Activated CD4-positive, alpha-beta T cell treated with anti-CD3 and anti-CD28 coated beads, Interleukin-10, Interleukin-2, amounts not matched to agents 100 ng/mL and 50 ng/mL, durations not matched to agents 16 hours and 8 hours (primary cell): ENCODE measurements at places on chromosomes 4 and X.

- DNase-seq = no peak
Measured at GRCh38 chrX:20529711-20530110, 263.0 kb upstream of the RPS6KA3 start.

- DNase-seq = no peak
Measured at GRCh38 chr4:143183513-143184216, 1.1 kb upstream of the USP38 start.

DNA sequence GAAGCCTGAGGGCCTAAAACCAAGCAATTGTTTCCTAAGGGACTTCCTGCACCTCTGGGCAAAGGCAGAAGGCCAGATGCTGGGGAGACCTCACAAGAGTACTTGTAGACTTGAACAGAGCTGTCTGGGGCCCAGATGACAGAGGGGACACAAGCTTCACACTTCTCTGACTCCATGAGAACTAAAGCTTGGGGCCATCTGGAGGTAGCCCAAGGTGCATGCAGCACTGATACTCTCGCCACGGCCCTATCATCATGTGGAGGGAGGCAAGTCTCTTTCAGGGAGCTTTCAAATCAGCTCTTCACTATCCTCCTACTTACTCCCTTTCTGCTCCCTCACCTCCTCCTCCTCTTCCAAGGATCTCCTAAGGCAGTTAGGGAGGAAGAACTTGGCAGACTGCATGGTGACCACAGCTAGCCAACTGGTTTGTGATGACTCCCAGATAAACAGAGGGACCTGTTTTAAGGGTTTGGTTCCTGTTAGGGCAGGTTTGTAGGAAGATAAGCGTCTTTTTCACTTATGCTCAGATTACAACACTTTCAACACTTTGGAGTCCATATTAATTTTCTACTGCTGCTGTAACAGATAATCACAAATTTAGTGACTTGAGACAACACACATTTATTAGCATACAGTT lies 23.8 kb downstream of the MSL3 start:
- no peak for DNase-seq

- no peak for DNase-seq
Measured at GRCh38 chr4:120773641-120774040, 148.9 kb downstream of the PRDM5 start.

- DNase-seq = no peak
Measured at GRCh38 chr4:152257601-152258066, 278.3 kb downstream of the FBXW7 start.

DNA sequence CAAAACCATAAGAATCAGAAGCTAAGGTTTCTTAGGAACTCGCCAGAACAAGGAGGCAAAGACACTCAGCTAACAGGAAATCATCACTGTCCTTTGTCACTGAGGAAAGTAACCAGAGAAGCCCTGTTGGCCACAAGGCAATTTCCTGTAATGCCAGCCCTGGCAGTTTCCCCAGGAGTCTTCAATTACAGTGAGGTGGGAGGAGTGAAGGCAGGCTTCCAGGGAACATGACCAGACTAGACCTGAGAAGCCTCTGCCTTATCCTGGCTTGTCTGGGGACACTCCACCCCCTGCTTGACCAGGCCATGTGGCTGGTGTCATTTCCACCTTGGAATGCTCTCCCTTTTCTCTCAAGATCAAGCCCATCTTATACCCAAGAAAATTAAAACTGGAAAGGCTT lies 125.3 kb downstream of the COL4A6 start:
- no peak for DNase-seq

GRCh38 chr4:87399148-87399547 lies 8.2 kb upstream of the HSD17B11 start:
- no peak for DNase-seq

- DNase-seq = no peak
Measured at GRCh38 chr4:8292478-8293107, 23.0 kb downstream of the HTRA3 start.

GRCh38 chr4:40536032-40536431 lies 93.6 kb downstream of the RBM47 start:
- no peak for DNase-seq

GRCh38 chr4:109690690-109691410 lies 12.4 kb downstream of the CASP6 start:
- DNase-seq = peak; percentile 21

- DNase-seq = peak; percentile 9
Measured at GRCh38 chrX:140034916-140035315, 69.6 kb upstream of the CXorf66 start.

- DNase-seq = no peak
Measured at GRCh38 chr4:128603081-128603480, 206.4 kb upstream of the JADE1 start.

GRCh38 chrX:7269991-7270390 lies 122.0 kb upstream of the PUDP start:
- no peak for DNase-seq

GRCh38 chrX:105723966-105724735 lies 98.2 kb upstream of the NRK start:
- no peak for DNase-seq

DNA sequence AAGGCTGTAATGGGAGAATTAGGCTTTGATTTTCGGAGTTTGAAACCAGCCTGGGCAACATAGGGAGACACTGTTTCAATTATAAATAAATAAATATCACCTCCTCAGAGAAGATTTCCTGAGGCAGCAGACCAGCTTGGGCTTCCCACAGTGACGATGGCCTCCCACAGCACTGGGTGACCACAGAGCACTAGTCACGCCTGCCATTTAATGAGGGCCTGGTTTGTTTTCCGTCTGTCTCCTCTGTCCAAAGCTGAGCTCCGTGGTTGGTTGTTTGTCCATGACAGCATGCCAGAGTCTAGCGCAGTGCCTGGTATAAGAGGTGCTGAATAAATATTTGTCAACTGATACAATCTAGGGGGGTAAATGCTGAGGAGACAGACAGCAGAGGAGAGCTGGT lies 10.4 kb upstream of the PDGFRA start:
- DNase-seq = no peak

DNA sequence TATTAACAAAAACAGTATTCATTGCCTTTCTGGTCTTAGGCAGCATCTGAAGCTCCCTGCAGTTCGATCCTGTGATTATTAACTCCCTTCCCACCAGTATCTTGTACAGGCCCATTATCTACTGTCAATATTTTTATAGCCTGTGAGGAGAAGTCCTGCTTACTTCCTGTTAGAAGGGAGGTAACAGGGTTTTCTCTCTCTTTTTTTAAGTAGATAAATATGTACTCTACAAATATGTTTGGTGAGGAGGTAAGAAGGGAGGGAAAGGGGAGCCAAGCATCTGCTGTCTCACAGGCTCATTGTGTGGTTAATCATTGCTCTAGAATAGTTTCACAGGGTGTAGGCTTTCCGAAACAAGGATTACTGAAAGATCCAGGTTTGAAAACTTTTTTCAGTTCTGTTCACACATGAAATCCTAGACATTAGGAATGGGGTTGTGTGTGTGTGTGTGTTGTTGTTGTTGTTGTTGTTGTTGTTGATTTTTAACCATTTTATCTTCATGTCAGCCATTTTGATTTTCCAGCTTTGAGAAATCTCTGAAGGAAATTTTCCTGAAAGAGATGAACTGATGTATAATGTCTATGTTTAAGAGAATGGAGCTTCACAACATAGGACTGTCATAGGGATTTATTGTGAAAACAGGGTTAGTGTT lies 14.2 kb downstream of the ATOH1 start:
- DNase-seq = no peak

DNA sequence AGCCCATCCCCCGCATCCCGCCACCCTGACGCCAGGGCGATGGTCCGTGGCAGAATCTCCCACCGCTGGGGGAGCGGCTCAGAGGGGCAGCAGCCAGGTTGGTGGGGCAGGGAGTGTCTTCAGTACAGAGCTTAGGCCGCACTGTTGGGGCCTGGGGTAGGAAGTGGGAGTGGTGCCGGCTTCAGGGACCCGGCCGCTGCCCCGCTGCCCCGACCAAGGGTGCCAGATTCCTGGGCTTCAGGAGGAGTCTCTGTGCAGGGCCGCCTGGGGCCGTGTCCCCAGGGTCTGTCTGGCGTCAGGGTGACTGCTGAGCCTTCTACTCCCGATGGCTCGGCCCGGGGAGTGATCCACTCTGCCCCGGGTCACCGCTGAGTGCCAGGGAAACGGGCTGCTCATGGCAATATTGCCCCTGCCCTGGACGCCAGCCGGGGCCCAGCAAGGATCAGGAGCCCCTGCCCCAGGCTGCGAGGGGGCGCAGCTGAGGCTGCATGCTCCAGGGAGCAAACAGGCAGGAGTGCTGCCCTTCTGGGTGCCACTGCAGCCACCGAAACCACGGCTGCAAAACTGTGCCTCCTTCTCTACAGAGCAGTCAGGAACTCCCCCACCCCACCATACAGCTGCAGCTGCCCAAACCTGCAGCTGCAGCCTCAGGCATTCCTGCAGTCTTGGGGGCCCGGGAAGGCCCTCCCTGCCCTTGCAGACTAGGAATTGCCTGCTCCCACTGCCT lies 1206.1 kb downstream of the ARAP2 start:
- DNase-seq = no peak

DNA sequence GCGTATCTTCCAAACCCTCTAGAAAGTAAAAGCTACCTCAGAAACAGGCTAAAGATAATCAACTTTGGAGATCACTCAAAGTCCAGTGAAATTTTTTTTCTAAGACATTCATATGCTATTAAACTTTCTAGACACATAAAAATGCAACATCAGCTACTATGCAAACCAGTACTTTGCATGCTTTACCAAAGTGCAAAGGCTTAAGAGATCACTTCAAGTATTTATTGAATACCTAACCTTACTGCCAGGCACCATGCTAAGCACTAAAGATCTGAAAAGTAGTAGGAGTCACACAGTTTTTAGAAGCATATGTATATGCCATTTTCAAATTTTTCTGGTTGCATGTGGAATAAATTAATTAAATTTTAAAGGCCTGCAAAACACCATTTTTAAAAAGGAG lies 115.8 kb downstream of the THOC2 start:
- no peak for DNase-seq

GRCh38 chr4:24674279-24674678 lies 89.9 kb upstream of the DHX15 start:
- DNase-seq = no peak

DNA sequence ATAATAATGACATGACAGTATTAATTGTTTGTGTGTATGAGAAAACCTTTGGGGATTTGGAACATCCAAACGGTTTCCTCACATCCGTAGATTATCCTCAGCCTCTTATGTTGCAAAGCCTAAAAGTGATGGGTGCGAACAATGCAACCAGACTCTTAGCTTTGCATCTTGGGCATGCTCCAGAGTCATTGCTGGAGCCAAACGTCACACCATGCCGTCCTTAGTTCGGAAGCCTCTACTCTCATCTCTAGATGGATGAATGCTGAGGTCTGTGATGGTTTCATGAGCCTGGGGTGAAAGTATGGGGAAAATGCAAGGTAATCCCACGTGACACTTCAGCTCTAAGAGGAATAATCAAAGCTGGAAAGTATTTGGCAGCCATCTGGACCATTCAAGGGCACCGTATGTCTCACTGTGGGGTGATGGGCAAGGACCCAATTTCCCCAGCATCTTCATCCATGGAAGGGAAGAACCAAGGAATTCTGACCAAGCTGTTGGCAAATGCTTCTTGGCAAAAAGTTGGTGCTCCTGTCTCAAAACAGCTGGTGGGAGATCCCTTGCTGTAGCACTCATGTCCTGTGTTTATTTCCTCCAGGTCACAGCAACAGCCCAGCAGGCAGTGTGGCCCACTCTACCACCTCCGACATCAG lies 6.3 kb upstream of the RTL5 start:
- no peak for DNase-seq

DNA sequence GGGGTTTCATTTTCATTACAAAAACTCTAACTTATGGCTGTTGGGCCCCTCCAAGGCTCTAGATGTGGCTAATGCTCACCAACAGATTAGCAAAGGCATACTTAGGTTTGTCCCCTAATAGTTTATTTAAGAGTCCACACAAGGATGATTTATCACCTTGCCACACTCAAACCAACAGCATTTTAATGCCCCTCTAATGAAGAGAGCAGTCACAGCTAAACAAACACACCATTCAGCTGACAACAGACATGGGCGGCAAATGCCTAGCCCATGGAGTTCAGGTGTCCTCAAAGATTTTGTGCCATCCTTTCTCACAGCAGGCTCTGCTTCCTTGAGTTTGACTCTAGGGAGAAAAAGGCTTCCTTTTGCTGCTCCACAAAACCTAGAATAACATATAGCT lies 61.8 kb upstream of the CITED1 start:
- DNase-seq = no peak

- DNase-seq = no peak
Measured at GRCh38 chr4:94649381-94650133, 108.2 kb upstream of the BMPR1B start.

DNA sequence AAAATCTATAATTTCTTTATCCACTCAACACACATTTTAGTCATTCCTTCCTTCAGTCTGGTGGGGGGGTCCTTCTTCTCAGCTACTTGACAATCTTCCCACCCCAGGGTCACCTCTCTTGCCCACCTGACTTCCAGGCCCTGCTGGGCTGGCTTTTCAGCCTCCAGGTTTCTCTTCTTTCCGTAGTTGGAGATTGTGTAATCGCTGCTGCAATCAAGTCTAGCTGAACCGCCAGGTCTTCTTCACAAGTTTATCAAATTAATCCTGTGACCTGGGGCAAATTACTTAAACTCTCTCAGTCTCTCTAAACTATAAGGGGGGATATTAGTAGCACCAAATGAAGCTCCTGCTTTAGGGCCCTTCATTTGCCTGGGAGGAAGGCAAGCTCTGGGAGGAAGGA lies 102.9 kb upstream of the TNIP3 start:
- DNase-seq = no peak

DNA sequence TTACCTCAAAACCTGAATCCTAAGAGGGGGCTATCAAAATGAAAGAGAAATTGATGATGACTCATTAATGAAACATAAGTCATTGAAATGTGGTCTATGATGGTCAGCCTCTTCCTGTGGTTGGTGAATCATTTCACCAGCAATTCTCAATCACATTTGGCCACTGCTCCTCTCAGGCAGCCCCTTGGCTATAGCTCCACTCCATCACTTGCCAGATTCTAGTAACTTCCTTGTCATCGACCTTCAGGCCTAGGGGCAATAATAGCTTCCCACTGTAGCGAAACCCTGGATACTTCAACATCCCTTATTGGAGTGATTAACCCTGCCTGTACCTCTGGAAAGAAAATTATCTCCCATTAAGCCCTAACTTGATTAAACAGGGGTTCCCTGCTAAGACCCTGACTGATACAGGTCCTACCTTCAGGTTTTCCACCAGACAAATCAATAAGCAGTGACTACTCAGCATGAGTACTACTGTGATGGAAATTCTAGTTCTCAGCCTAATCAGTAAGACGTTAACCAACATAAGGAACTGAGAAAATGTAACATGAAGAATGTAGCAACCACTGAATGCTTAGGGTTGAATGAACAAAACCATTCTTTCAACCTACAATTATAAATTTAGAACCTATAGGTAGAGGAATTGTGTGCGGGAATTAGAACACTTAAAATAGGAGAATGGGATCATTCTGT lies 30.4 kb downstream of the ADH7 start:
- peak; percentile 81 for DNase-seq

DNA sequence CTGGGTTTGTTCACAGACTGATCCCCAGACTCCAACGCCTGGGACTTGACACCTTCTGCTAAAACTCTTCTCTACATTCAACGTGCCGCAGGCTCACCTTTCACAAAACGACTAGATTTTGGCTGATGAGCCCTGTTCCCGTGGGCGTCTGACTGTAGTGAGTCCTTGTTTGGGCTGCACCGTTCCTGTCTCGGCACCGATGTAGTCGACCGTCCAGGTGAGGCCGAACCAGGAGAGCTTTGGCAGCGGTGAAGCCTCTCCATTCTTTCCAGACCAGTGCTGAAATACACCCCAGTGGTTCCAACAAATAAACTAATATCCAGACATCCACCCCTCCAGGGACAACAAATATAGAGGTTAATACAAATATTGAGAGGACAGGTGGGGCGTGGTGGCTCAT lies 45.0 kb upstream of the TLR3 start:
- DNase-seq = no peak
